Activated T-helper 1 cell treated with anti-CD3 and anti-CD28 coated beads, Interleukin-2, amount 50 U/mL, for 16 hours (primary cell): ENCODE measurements at places on chromosomes 16 and 17.

- DNase-seq, result no peak
Observed at GRCh38 chr17:48368352-48368908, 61.6 kb downstream of the SKAP1 start.

GRCh38 chr17:48307814-48308411 is 122.1 kb downstream of the SKAP1 start:
- DNase-seq, result peak; percentile 16

DNA sequence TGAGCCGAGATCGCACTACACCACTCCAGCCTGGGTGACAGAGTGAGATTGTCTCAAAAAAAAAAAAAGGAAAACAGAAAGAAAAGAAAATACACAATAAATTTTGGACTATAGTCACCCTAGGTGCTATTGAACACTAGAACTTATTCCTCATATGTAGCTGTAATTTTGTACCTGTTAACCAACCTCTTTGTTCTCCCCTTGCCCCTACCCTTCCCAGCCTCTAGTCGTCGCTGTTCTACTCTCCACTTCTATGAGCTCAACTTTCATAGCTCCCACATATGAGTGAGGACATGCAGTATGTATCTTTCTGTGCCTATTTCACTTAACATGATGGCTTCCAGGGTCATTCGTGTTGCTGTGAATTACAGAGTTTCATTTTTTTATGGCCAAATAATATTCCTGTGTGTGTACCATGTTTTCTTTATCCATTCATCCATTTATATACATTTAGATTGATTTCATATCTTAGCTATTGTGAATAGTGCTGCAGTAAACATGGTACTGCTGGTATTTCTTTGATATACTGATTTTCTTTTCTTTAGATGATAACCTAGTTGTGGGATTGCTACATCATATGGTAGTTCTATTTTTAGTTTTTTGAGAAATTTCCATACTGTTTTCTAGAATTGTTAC is 28.3 kb downstream of the VPS35L start:
- no peak for DNase-seq

GRCh38 chr16:55817236-55817912 is 15.5 kb downstream of the CES1 start:
- DNase-seq, result no peak

DNA sequence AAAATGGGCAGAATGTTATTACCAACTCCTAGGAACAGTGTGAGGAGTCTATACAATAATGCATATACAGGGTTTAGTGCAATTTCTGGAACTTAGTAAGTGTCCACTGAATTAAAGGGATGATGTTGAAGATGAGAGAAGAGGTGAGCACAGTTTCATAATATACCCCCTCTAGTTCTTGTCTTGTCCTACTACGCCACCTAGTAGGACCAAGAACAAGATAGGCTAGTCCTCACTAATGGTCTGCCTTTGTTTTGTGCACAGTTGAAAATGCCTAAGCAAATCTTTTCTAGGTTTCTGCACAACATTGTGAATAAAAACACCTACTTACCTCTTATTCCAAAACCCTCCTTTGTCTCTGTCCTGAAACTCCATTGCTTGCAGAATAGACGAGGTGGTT is 670.2 kb downstream of the CDH8 start:
- no peak for DNase-seq
